ENCODE measurements at places on chromosomes 7 and 10.

- no peak for DNase-seq
Measured at GRCh38 chr7:31175672-31176071, 123.6 kb downstream of the ADCYAP1R1 start.

GRCh38 chr7:4818000-4818794 lies 42.8 kb downstream of the AP5Z1 start:
- no peak for DNase-seq

GRCh38 chr10:34635111-34635510 lies 180.0 kb downstream of the PARD3 start:
- no peak for DNase-seq

DNA sequence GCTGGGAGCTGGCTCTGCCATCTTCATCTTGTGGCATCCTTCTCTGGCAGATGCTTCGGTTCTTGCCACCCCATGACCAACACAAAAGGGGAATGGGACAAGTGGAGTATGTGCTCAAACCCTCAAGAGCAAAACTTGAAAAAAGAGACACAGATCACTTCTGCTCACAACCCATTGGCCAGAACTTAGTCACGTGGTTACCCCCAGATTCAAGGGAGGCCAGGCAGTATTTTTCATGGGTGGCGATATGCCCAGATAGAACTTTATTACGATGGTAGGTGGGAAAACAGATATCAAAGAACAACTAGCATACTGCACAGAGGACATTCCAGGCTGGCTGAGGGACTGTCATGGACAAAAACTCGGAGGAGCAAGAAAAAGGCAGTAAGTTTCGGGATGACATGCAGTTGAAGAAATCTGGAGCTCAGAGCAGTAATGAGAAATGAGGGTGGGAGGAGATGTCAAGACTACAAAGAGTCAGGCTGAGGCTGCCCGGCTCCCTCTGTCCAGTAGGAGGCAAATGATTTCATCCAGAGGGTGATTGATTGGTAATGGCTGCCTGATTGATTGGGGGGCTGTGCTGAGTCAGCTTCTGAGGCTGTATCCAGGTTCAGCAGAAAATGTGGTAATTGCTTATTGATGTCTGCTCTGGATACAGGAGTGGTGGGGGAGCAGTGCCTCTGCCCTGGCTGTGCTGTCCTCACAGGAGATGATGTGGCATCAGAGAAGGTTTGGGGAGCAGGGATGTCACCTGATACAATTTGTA lies 25.3 kb downstream of the COL13A1 start:
- DNase-seq = no peak

DNA sequence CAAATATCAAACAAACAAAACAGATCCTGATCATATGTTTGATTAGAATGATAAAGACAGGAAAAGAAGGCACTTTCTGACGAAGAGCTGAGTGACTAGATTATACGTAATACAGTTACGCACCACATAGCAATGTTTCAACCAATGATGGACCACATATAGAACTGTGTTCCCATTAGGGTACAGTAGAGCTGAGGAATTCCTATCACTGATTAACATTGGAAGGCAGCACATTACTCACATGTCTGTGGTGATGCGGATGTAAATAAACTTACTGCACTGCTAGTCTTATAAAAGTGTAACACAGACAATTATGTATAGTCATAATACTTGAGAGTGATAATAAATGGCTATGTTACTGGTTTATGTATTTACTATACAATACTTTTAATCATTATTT lies 98.3 kb downstream of the PTN start:
- no peak for DNase-seq

DNA sequence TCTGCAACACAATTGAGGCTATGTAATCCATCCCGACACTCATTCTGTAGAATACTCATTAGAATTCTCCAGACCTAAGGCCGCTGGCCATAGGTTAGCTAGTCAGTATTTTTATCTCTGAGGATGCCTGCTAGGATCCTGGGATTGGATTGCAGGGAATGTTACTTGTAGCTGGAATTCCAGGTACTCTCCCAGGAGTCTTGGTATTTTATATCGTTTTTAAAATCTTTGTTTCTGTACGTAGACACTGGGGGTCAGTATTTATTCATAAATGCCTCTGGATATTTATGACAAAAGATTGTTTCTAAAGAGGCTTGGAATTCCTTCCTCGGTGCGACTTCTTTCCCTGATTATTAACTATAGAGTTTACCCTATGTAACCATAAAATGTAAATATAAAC lies 40.1 kb downstream of the BPGM start:
- no peak for DNase-seq

DNA sequence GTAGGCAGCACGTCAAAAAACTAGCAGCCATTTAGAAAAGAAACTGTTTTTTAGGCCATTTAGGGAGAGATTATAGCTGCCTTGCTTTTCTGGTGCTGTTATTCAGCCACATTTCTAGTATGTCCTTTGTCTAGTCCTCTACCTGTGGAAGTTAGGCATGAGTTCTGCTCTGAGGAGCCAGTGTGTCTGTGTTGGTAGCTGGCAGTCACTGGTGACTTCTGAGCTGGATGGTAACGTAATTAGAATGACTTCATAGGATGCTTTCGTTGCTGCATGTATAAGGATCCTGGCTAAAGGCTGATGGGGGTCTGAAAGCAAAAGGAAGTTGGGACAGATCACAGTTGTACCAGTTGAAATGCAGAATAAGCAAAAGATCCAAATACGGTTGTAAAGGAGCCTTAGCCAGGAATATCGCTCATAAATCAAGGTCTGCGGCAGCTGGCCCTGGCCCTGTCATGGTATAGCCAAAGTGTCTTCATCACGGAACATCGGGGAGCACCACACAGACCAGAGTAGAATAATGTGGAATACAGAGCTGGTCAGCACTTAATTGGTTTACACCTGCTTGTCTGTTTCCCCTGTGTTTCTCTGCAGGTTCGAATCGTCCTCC lies 226.7 kb downstream of the EXOC4 start:
- no peak for DNase-seq

- no peak for DNase-seq
Measured at GRCh38 chr10:72068901-72069446, 19.4 kb downstream of the SPOCK2 start.

DNA sequence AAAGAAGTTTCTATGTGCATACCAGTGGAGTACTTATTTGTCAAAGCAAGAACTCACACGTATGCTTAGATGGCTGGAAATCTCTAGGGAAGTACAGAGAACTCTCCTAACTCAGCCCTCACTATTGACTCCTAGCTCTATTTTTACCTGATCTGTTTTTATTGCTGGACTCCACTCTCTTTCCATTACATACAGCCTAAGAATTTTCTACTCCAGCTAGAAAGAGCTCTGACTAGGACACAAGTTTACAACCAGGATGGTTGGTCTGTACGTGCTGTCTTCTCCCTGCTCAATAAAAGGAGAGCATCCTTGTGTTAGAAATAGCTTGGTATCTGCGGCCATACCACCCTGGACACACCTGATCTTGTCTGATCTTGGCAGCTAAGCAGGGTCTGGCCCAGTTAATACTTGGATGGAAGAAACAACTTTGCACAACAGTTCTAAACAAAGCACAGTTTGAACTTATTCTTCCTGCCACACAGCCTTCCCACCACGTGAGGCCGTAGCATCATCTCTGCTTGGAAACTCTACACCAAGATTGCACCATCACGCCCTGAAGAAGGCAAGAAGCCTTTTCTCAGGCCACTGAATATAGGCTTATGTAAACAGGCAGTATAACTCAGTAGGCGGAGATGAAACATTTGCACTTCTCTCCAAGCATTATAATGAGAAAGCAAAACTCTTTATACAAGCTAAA lies 50.7 kb downstream of the KCNMA1 start:
- no peak for DNase-seq

DNA sequence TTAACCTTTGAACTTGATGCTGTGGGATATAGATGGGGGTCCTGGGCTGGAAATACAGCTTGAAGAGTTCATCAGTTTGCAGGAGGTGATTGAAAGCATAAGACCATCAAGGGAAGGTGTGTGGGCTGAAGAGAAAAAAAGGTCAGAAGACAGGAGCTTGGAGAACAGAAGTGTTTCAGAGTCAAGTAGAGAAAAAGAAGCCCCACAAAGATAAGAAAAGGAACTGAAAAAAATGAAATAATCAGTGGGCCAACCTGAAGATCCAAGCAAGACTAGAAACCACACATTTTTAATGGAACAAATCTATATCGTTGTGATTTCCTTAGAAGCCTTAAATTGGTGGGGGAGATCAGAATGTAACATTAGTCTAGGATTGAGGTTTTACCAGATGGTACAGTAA lies 22.5 kb downstream of the ZEB1 start:
- no peak for DNase-seq

GRCh38 chr10:112650588-112651030 lies 203.6 kb downstream of the VTI1A start:
- no peak for DNase-seq

DNA sequence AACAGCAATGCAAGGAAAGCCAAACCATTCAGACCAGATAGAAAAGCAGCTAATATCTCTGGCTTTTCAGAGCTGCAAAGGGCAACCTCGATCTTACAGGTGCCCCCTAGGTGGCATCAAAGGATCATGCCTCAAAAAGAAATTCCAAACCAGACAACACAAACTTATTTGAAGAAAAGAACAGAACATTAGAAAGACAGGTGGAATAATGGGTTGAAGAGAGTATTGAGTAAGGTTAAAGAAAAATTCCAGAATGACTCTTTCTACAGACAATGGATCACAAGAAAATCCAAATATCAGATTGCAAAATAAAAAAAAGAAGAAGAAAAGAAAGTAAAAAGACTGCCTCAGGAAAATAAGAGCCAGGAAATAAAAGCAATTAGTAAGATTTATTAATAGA lies 213.7 kb downstream of the ELMO1 start:
- DNase-seq = no peak

- DNase-seq = no peak
Measured at GRCh38 chr7:155722118-155722517, 77.7 kb downstream of the RBM33 start.

DNA sequence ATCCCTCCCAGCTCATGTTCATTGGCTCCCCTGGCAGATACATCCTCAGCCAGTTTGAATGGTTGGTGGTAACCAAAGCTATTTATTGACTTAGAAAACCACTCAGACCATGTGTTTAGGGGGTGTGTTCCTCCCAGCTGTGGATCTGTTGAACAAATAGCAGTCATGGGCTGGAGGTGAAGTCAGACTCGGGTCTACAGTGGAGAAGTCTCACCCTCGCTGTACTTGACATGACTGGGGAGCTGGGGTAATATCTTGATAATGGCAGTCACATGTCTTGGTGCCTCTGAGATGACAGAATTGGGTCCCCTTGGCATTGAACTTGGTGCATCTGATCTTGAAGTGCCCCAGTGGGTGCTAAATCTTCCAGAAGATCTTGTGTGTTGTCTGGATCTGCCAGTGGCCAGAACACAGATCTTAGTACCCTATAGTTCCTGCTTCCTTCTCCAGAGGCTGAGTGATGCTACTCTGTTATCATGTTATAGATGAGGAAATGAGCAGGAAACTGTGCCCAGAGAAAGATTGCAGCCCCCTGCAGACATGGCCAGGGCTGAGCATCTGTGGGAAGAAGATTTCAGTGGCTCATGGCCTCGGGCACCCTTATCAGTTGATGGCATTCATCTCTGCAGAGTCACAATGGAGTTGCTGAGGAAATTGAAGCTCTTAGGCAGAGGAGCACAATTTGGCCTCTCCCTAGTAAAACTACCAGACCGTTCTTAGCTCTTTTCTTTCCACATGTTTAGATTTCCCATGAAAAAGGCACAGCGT lies 50.4 kb downstream of the ADRA2A start:
- DNase-seq = no peak

DNA sequence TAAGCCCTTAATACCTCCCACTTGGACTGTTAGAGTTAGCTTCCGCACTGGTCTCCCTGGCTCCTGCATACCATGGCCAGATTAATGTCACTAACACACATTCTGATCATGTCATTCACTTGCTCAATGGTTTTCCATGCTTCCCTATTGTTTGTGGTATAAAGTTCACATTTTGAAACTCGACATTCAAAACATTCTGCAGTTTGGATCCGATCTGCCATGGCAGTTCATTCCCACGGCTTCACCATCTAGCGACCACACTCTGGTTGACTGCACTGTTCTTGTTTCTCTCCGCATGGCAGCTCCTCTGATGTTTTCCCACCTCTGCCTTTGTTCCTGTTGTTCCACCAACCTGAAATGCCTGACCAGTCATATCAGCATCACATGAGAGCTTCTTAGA lies 87.4 kb upstream of the WAC start:
- no peak for DNase-seq

DNA sequence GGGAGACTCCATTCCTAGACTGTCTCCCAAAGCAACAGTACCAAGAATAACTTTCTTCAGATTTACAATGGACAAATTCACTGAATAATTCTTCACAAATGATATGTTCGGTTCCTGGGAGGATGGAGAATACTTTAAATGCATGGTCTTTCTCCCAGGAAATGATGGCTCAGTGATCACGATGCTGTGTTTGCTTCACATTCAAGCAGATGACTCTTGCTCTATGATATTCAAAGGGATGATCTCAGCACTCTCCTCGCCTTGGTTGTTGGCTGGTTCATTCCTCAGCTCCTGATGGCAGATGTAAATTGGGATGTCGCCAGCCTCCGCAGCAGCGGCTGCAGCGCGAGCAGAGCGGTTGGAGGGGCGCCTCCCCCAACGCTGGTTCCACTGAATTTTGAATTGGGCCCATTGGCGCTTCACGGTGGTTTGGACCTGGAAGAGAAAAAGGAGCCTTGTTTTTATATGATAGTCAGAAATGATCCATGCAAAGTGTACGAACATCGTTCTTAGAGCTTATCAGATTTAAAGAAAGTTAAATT lies 148.3 kb downstream of the CALCR start:
- no peak for DNase-seq

DNA sequence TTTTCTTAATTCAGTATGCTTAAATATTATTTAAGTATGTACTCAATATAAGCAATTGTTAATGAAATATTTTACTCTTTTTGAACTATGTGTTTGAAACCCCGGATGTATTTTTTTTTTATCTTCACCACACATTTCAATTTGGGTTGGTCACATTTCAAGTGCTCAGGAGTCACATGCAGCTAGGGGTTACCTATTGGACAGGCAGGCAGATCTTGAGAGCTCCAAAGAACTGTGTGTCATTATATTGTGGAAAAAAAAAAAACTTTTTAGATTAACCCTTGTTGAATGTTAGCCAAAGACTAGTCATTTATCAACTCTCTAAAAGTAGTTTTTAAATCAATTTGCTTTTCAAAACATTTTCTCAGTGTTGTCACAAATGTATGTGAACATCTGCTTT lies 37.2 kb downstream of the IKZF1 start:
- no peak for DNase-seq

DNA sequence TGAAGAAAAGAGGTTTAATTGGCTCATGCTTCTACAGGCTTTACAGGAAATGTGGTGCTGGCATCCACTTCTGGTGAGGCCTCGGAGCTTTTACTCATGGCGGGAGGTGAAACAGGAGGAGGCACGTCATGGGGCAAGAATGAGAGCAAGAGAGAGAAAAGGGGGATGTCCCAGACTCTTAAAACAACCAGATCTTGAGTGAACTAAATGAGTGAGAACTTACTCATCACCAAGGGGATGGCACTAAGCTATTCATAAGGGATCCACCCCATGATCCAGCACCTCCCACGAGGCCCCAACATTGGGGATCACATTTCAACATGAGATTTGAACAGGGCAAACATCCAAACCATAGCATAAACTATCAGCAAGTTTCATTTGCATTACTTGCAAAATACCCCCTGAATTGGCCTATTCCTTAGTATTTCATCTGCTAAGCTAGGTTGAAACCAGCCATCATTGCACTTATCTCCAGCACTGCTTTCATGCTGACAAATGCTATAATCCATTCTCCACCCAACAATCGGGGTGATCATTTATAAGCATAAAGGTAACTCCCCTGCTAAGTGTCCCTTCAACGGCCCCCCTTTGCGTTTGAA lies 179.0 kb downstream of the NOC3L start:
- no peak for DNase-seq

GRCh38 chr7:148915211-148915610 lies 31.1 kb upstream of the EZH2 start:
- DNase-seq = no peak

GRCh38 chr7:90201500-90202195 lies 9.9 kb upstream of the STEAP2 start:
- DNase-seq = no peak

All from hindlimb muscle (tissue), 1 donor.